ENCODE measurements at places on chromosomes 7 and 10. TPM values are rescaled to one million over a fixed set of nuclear protein-coding genes. Genes with fewer than 3 reads are reported as not detected.

DNA sequence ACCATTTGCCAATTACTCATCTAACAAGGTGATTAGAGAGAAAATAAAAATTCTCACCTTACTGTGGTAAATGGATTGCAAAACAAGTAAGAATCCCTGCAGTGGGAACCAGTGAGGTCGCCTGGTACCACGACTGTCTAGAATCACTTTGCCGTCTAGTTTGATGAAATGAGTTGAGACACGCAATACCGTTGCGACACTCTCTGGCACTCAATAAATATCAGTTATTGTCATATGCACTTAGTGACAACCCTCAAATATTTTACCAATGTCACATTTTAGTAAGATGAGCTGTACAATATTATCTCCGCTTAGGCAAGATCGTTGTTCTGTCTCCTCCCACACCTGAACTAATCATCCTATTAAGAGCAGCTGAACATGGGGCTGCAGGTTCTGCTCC, 114.4 kb upstream of the ADARB2 start:
- peaks cover 5% of the 10 kb centered on the region for H3K4me1 ChIP-seq
- H3K36me3 ChIP-seq: no peaks in the 10 kb centered on the region
- no peak overlapping the region for H3K27ac ChIP-seq
- H3K27me3 ChIP-seq: no peaks in the 10 kb centered on the region
- no peak overlapping the region for H3K4me3 ChIP-seq

GRCh38 chr10:72109636-72110157, 21.3 kb upstream of the SPOCK2 start:
- H3K36me3 ChIP-seq: peaks cover 4% of the 10 kb centered on the region
- peaks cover 16% of the 10 kb centered on the region for H3K4me1 ChIP-seq
- no peak overlapping the region for H3K4me3 ChIP-seq
- DNase-seq: no peak
- no peak overlapping the region for H3K27ac ChIP-seq

GJD4 gene
- total RNA-seq: 0.20 TPM

RASSF4 gene
- total RNA-seq: 32.5 TPM

CALHM3 gene
- total RNA-seq: not detected

GRCh38 chr10:129969911-129970464, 5.9 kb upstream of the EBF3 start:
- peaks cover 60% of the 10 kb centered on the region for H3K4me1 ChIP-seq
- DNase-seq: peak; percentile 64
- H3K27ac ChIP-seq: no peak overlapping the region

ACSL5 gene
- total RNA-seq: 6.8 TPM

- no peak overlapping the region for H3K27ac ChIP-seq
- H3K27me3 ChIP-seq: no peaks in the 10 kb centered on the region
- no peaks in the 10 kb centered on the region for H3K36me3 ChIP-seq
- H3K4me3 ChIP-seq: no peak overlapping the region
These were observed 677.1 kb downstream of the PARD3 start for GRCh38 chr10:34137955-34138354.

DNA sequence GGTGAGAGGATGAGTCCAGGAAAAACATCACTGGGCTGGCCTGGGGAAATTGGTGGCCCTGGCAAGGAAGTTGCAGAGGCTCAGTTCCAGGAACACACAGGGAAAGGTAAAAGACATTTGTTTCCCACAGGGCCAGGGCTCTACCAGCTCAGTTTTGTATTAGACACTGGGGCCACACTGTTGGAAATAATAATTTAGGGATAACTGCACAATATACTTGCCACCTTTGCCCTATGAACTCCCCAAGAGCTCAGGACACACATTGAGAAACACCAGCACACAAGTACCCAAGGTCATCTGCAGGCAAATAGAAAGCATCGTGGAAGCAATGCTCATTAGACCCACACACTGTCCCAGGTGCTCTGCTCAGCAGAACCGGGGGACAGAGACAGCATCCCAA, 617.6 kb downstream of the PTPRN2 start:
- DNase-seq: no peak
- H3K4me3 ChIP-seq: no peak overlapping the region
- no peaks in the 10 kb centered on the region for H3K27me3 ChIP-seq
